ENCODE measurements at places on chromosomes 2 and 18.
A peak's percentile ranks its signal among the peaks of the same experiment; 100 is the strongest.

- DNase-seq = no peak
Measured at GRCh38 chr2:202908186-202908585, 3.3 kb downstream of the WDR12 start.

GRCh38 chr2:127653421-127654083, 7.6 kb downstream of the GPR17 start:
- no peak for DNase-seq

DNA sequence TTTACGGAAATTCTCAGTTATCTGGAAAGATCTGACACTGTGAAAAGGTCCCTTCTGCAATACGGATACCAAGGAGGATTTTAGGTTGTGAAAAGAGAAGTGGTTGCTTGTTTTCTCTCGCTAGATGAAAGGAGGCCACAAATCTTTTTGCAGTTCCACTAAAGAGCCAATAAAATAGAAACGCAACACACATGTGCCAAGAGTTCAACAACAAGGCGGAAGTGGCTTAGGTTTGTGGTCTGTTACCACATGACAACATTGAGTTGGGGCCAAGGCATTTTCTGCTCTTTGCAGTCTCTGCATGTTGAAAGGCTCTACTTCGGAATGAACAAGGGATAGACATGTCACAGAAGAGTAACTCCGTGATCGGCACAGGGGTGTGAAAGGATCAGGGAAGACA, 115.7 kb upstream of the OSR1 start:
- DNase-seq = peak; percentile 85

DNA sequence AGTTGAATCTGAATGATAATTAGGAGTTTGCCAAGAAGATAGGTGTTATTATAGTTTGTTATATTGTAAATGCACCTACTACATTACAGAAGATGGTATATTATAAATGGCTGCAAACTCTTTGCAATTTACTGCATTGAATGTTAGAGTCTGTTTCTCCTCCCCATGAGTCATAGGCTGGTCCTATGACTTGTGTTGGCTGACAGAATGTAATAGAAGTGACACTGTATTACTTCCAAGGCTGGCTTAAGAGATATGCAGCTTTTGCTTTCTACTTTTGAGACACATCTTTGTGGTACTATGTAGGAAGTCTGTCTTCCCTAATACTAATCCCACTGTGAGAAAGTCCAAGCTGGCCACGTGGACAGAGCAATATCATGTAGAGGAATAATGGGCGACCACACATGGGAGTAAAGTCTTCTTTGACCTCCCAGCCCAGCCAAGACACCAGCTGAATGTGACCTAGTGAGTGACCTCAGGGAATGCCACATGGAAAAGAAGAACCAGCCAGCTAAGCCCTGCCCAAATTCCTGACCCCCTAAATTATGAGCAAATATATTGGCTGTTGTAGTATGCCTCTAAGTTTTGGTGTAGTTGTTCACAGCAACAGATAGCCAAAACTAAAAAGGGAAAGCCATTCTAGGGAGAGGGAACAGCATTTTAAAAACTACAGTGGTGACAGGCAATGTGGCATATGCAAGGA, 6.8 kb upstream of the DDX1 start:
- DNase-seq = no peak

DNA sequence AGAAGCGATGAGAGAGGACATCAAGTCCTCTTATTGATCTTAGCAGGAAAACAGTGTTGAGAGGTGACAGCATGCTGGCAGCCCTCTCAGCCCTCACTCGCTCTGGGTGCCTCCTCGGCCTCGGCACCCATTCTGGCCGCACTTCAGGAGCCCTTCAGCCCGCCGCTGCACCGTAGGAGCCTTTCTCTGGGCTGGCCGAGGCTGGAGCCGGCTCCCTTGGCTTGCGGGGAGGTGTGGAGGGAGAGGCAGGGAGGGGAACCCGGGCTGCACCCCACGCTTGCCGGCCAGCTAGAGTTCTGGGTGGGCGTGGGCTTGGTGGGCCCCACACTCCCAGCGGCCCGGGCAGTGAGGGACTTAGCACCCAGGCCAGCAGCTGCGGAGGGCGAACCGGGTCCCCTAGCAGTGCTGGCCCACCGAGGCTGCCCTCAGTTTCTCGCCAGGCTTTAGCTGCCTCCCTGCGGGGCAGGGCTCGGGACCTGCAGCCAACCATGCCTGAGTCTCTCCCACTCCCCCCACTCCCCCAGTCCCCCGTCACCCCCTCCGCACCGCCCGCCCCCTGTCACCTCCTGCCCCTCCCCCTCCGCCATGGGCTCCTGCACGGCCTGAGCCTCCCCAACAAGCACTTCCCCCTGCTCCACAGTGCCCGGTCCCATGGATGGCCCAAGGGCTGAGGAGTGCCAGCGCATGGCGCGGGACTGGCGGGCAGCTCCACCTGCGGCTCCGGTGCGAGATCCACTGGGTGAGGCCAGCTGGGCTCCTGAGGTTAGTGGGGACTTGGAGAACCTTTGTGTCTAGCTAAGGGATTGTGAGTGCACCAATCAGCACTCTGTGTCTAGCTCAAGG, 8.4 kb downstream of the FAP start:
- no peak for DNase-seq

- DNase-seq = no peak
Measured at GRCh38 chr18:9740071-9740470, 32.0 kb downstream of the RAB31 start.

GRCh38 chr2:33430077-33430476, 46.4 kb upstream of the RASGRP3 start:
- no peak for DNase-seq

DNA sequence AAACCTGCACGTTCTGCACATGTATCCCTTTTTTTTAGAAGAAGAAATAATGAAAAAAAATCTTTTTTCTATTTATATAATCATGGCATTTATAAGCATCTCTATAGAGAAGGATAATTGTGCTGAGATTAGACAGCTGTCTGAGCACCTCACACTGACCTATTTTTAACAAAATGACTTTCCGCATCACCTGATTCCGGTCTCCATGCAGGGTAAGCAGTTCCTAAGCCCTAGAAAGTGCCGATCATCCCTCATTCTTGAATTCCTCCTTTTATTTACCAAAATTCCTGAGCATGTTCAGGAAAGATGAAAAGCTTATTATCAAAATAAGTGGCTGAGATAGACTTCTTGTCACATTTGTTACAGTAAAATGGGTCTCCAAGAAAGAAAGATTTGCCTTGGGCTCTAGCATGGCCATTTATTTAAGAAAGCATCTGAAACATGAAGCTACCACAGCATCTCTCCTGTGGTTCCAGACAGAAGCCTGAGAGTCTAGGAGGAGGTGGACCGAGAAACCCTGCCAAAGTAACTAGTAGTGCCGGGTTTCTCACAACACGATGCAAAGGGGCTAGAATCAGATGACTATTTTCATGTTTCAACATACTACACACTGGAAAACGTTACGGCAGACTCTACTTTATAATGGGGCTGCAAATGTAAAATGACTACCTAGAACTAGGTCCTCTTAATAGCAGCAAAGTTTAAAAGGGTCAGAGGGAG, 670 bp downstream of the GKN1 start:
- no peak for DNase-seq

GRCh38 chr2:238489896-238490295, 63.2 kb downstream of the ASB1 start:
- no peak for DNase-seq

GRCh38 chr2:230614913-230615332, 97.7 kb upstream of the CAB39 start:
- DNase-seq = no peak

- no peak for DNase-seq
Measured at GRCh38 chr18:59660786-59661743, 36.2 kb downstream of the CCBE1 start.

- no peak for DNase-seq
Measured at GRCh38 chr2:218508299-218508698, 59.9 kb downstream of the USP37 start.

- no peak for DNase-seq
Measured at GRCh38 chr2:172928756-172929155, 146.9 kb upstream of the MAP3K20 start.

- no peak for DNase-seq
Measured at GRCh38 chr2:219752726-219753125, 125.3 kb downstream of the SLC4A3 start.

DNA sequence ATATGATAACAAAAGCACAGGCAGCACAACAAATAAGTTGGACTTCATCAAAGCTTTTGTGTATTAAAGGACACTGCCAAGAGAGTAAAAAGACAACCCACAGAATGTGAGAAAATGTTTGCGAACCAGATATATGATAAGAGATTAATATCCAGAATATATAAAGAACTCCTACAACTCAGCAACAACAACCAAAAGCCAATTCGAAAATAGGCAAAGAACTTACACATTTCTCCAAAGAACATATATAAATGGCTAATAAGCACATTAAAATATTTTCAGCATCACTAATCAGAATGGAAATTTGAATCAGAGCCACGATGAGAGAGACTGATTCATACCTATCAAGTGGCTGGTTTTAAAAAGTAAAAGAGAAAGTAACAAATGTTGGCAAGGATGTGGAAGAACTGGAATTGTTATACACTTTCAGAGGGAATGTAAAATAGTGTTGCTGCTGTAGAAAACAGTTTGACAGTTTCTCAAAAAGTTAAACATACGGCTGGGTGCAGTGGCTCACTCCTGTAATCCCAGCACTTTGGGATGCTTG, 25.2 kb downstream of the EPB41L5 start:
- no peak for DNase-seq

- DNase-seq = no peak
Measured at GRCh38 chr2:230347659-230348305, 20.8 kb downstream of the SP140L start.

DNA sequence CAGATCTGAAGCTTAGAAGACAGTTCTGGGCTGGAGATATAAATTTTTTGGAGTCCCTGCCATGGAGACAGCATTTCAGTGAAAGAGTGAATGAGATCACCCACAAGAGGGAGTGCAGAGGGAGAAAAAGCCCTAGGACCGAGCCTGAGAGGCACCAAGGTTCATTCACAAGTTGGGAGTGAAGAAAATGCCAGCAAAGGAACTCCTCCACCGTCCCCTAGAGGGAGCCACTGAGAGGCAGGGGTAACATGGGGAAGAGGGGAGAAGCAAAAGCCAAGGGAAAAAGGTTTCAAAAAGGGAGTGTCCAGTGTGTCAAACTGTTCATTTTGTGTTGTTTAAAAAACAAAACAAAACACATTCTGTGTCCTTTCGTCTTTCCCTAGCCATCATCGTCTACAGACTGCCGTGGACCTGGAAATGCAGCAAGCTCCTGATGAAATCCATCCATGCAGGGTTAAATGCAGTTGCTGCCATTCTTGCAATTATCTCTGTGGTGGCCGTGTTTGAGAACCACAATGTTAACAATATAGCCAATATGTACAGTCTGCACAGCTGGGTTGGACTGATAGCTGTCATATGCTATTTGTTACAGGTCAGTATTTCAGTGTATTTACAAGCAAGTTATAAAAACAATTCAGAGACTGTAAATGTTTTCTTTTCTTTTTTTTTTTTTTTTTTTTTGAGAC, 19.1 kb downstream of the CYBRD1 start:
- no peak for DNase-seq

- no peak for DNase-seq
Measured at GRCh38 chr2:119425620-119426395, 5.8 kb upstream of the TMEM37 start.

DNA sequence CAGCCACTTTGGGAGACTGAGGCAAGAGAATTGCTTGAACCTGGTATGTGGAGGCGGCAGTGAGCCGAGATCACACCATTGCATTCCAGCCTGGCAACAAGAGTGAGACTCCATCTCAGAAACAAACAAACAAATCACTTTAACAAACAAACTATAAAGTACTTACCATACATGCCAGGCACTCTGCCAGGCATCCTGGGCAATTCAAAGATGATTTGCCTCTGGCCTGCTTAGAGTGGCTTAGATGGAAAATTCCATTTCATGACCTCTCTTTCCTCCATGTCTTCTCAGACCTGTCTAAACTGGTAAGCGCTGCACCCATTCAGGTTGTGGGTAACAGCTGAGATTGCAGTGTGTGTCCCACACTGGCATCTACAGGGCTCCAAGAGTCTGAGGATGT, 273.2 kb downstream of the BCL2 start:
- DNase-seq = no peak

DNA sequence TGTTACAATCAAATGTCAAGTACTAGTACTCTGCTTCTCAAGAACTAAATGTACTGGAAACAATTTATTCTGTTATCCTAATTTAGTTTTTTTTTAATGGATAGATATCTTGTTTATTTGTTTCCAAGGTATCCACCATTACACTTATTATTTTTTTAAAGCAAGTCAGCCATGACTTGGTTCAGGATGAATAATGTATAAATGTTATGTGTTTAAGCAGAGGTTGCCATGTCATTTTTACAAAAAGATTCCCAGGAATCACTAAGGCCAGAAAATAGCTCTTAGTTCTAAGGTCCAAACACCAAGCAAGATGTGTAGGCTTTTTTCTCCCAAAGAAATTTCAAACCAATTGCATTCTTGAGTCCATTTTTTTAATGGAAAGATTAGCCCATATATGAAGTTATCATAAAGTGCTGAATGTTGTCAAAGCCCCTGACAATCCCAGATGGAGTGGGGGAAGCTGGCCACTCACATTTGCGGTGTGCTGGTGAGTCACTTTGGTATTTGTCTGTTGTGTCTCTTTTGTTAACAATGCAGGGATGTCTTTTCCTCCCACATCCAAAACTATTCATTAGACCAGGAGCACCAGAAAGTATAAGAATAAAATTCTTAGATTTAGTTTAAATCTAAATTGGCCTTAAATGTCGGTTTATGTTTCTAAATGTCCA, 158.9 kb downstream of the COL6A3 start:
- DNase-seq = peak; percentile 71

DNA sequence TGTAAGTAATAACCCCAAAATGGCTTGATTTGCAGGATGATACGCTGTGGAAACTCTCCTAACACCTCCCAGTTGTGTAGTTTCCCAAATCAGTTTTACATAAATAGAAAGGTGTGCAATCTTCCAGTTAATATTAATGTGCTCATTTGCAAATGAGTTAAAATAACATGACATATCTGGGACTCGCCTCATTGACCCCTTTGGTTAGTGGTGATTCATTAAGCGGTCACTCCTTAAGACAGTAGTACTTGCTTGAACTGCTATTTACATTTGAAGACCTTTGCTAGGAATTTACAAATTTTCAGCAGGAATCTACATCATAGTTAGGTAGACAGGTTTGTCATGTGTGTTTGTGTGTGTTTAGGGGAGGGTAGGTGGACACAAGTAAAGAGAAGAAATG, 1367.7 kb upstream of the CELF4 start:
- no peak for DNase-seq

GRCh38 chr2:86603905-86604304, 19.8 kb downstream of the RNF103 start:
- DNase-seq = no peak

- DNase-seq = no peak
Measured at GRCh38 chr2:39476524-39476923, 39.4 kb upstream of the MAP4K3 start.

GRCh38 chr2:62423883-62424458, 82.0 kb downstream of the TMEM17 start:
- DNase-seq = no peak

DNA sequence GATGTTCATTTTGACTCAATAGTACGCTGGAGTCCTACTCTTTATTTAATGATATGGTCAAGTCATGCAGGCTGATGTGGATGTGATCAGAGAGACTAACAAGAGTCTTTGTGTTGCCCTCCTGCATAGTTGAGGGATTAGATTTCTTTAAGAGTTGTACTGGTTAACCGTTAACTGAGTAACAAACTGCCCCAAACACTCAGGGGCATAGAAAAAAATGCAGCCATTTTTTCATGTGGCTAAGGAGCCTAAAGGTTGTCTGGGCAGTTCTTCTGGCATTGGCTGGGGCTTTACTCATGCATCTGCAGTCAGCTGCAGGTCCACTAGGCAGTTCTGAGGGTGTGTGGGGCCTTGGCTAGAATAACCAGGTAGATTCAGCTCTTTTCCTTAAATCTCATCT, 32.5 kb downstream of the DOCK10 start:
- DNase-seq = no peak

Measured in HFF-Myc (cell line).